ENCODE measurements at places on chromosomes 3 and 15. TPM values are rescaled to one million over a fixed set of nuclear protein-coding genes. Genes with fewer than 3 reads are reported as not detected.
A peak's percentile ranks its signal among the peaks of the same experiment; 100 is the strongest.

- H3K4me1 ChIP-seq = peaks cover 49% of the 10 kb centered on the region
- peak overlapping the region; percentile 65 for H3K27ac ChIP-seq
- H3K27me3 ChIP-seq = peaks cover 41% of the 10 kb centered on the region
- no peaks in the 10 kb centered on the region for H3K36me3 ChIP-seq
Observed at GRCh38 chr3:37457378-37458065, 283.1 kb upstream of the LRRFIP2 start.

DNA sequence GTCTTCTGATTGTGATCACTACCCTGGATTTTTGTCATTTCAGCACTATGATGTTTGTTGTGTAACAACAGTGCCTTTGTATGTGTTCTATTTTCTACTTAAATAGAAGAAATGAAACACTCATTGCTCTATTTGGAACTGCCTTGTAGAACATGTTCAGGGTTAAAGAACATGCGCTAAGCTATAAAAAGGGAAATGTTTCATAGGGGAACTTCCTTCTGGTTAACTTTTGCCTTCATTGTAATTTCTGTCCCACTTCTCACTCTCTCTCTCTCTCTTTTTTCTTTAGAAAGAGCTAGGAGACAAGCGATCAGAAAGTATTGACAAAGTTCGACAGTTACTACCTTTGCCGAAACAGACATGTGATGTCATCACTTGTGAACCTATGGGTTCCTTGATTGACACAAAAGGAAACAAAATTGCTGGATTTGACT, at the start of gene P2RY12:
Gene P2RY12 (minus strand): TSS at position 13 of the 434 bp plus-strand sequence. CDS start 45,908 bp downstream, outside the sequence.
- peaks cover 5% of the 10 kb centered on the region for H3K4me1 ChIP-seq
- no peak for DNase-seq
- no peaks in the 10 kb centered on the region for H3K36me3 ChIP-seq
- H3K27ac ChIP-seq = no peak within 1 kb of the TSS
- H3K4me3 ChIP-seq = no peak within 1 kb of the TSS

DNA sequence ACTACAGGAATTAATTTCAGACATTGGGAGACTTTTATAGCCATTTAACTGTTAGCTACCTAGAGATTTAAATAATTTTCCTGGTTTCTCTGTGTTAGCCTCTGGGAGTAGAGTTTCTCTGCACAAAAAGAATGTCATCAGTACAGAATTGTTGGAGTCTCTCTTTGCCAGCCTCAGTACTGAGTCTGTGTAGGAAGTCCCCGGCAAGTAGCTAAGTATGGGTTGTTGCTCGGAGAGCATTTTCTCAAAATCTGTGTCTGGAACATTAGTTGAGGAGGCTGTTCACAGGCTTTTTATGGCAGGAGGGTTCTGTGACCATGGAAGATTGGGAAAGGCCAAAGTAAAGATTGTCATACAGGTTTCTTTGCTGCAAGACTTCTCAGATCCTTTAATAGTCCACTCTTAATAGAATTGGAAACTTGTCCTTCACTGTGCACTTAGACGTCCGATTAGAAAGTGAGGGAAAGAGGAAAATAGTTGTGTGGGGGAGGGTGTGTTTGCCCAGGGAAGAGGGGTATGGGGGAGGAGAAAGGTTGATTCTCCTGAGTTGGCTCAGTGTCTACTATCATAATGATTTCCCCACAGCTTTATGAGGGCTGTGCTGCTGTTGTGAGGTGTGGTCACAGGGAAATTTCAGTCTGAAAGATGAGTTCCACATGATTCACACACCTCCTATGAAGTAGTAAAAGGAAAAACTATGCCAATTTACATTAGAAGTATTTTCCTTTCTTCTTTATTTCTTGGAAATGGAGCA, 207.1 kb downstream of the PTPRG start:
- no peaks in the 10 kb centered on the region for H3K4me1 ChIP-seq
- no peak overlapping the region for H3K27ac ChIP-seq
- no peak for DNase-seq
- H3K27me3 ChIP-seq = no peaks in the 10 kb centered on the region

- H3K27ac ChIP-seq = no peak overlapping the region
- H3K27me3 ChIP-seq = no peaks in the 10 kb centered on the region
- no peaks in the 10 kb centered on the region for H3K4me1 ChIP-seq
- no peak for DNase-seq
Observed at GRCh38 chr15:72482275-72482674, 8.1 kb downstream of the ARIH1 start.

GRCh38 chr3:119613872-119614271, 16.2 kb downstream of the PLA1A start:
- no peaks in the 10 kb centered on the region for H3K27me3 ChIP-seq
- H3K36me3 ChIP-seq = no peaks in the 10 kb centered on the region
- H3K4me1 ChIP-seq = no peaks in the 10 kb centered on the region
- DNase-seq = no peak
- H3K4me3 ChIP-seq = no peak overlapping the region
- no peak overlapping the region for H3K27ac ChIP-seq

GRCh38 chr3:162348912-162349311, 852.3 kb downstream of the OTOL1 start:
- H3K4me3 ChIP-seq = no peak overlapping the region
- no peaks in the 10 kb centered on the region for H3K4me1 ChIP-seq
- H3K36me3 ChIP-seq = no peaks in the 10 kb centered on the region
- H3K27me3 ChIP-seq = no peaks in the 10 kb centered on the region
- peak; percentile 40 for DNase-seq

DNA sequence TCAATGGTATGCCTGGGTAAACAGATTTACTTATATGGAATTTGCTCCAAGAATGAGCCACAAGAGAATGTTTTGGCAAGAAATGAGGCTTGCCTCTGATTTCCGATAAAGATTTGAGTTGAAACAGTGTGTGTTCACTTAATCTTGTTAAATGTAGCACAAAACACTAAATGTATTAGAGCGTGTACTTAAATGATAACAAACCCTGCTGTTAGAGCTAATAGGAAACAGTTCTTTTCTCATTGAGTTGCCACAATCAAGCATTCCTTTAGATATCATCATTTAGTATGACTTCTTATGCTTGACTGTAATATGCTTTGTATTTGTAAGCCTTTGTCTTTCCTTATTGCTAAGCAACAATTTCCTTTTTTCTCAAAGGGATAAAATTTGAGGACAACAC, 353.6 kb upstream of the ZNF717 start:
- peak overlapping the region; percentile 17 for H3K27ac ChIP-seq
- peak; percentile 23 for DNase-seq
- no peak overlapping the region for H3K4me3 ChIP-seq
- no peaks in the 10 kb centered on the region for H3K27me3 ChIP-seq
- no peaks in the 10 kb centered on the region for H3K36me3 ChIP-seq

DNA sequence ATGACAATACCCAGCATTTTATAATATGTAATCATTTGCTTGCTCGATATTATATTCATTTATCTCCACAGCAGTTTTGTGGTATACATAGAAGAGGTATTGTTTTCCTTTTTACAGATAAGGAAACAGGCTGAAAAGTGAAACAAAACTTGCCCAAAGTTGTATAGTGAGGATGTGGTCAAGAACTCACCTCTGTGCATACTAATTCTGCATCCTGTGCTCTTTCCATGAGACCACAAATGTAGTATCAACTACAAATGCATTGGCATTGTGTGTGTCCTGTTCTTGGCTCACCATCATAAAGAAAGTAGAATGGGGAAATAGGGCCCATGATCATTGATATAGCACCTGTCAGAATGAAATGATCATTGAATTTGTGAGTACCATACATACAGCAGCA, 167.3 kb downstream of the NECTIN3 start:
- H3K4me1 ChIP-seq = 0 out of 2 replicates have a peak, but pooled peaks cover 5% of the 10 kb centered on the region
- no peak overlapping the region for H3K4me3 ChIP-seq
- H3K27me3 ChIP-seq = no peaks in the 10 kb centered on the region
- no peak for DNase-seq

DNA sequence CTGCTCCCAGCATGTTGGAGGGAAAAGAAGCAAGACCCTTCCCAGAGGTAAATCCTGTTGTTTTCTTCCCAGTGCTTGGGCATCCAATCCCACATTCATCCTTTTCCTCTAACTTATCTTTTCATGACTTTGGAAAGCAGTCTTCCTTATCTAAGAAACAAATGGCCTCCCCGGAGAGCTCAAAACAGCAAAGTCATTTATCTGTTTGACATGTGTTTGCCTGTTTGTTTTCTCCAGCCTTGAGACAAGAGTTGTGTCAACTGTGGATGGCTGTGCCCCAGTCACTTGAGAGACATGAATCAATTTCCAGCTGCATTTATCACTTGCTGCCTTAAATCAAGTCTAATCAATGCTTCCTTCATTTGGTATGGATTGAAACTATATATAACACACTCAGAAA, 103.9 kb downstream of the SHQ1 start:
- H3K4me1 ChIP-seq = no peaks in the 10 kb centered on the region
- H3K27ac ChIP-seq = no peak overlapping the region
- H3K36me3 ChIP-seq = no peaks in the 10 kb centered on the region
- no peak for DNase-seq
- H3K4me3 ChIP-seq = no peak overlapping the region

DNA sequence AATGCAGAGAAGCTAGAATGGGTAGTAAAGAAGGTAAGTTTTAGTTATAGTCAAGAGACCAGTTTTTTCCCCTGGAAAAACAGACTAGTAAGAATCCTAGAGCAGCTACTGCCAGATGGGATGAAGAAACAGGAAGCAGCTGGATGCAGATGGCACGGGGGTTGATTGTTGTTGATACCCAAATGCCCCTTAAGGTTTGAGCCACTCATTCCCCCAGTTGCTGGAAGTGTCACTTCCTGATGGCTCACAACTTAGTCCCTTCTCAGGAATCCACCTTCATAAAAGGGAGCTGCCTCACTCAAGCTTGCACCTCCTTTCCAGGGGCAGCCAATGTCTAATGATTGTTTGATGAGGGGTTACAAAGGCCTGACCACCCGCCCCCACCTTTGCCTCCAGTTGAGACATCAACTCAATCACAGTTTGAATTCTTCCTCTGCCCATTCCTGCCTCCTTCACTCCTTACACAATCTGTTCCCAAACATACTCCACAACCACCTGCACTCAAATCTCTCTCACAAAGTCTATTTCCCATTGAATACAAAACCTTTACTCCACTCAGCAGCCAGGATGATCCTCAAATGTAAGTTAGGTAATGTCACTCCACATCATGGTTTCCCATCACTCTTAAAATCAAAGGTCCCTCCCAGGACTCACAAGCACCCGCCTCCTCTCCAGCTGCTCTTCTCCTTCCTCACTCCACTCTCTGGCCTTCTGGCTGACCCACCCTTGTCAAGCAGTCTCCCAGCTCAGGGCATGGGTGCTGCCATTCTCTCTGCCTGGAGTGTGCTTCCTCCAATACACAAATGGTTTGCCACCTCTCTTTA, 450.1 kb upstream of the THBS1 start:
- H3K4me3 ChIP-seq = no peak overlapping the region
- no peaks in the 10 kb centered on the region for H3K27me3 ChIP-seq
- no peak overlapping the region for H3K27ac ChIP-seq

GRCh38 chr15:38819387-38819950, 254.9 kb upstream of the RASGRP1 start:
- no peak overlapping the region for H3K27ac ChIP-seq
- H3K36me3 ChIP-seq = no peaks in the 10 kb centered on the region
- H3K4me3 ChIP-seq = no peak overlapping the region

GRCh38 chr15:49121901-49122300, 33.5 kb downstream of the COPS2 start:
- H3K27ac ChIP-seq = no peak overlapping the region
- no peak for DNase-seq
- no peaks in the 10 kb centered on the region for H3K4me1 ChIP-seq
- H3K4me3 ChIP-seq = no peak overlapping the region

The ARID3B gene
- 3.7 TPM for polyA plus RNA-seq

The NOX5 gene
- 0.05 TPM for polyA plus RNA-seq

The THAP10 gene
- polyA plus RNA-seq = 3.2 TPM

The SPTBN5 gene
- polyA plus RNA-seq = 0.23 TPM

The SRPRB gene
- polyA plus RNA-seq = 28.8 TPM

The C2CD4A gene
- not detected for polyA plus RNA-seq

The KBTBD8 gene
- polyA plus RNA-seq = 0.55 TPM

The MUSTN1 gene
- 0.54 TPM for polyA plus RNA-seq

Measured in SK-N-SH (cell line).